Stimulated activated naive CD4-positive, alpha-beta T cell treated with Interleukin-2 at 50 U/mL for 16 hours (primary cell): ENCODE measurements at places on chromosomes 5 and 9.

GRCh38 chr9:21081451-21081850 is 3.7 kb upstream of the IFNB1 start:
- no peak for DNase-seq

DNA sequence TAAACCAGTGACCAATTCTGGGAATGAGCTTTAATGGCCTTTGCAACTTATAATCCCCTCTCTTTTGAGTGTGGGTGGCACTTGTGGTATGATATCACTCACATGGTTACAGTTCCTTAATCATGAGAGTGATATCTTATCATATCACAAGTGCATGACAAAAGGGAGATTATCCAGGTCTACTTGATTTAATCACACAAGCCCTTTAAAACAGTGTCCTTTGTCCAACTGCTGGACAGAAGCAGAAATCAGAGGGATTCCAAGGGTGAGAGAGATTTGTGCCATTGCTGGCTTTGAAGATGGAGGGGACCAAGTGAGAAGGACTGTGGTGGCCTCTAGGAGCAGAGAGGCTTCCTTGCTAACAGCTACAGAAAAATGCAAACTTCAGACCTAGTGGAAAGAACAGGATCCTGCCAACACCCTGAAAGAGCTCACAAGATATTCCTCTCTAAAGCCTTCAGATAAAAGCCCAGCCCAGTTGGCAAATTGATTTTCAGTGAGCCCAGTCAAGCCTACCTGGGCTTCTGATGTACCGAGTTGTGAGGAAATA is 279.0 kb upstream of the TLE4 start:
- no peak for DNase-seq

DNA sequence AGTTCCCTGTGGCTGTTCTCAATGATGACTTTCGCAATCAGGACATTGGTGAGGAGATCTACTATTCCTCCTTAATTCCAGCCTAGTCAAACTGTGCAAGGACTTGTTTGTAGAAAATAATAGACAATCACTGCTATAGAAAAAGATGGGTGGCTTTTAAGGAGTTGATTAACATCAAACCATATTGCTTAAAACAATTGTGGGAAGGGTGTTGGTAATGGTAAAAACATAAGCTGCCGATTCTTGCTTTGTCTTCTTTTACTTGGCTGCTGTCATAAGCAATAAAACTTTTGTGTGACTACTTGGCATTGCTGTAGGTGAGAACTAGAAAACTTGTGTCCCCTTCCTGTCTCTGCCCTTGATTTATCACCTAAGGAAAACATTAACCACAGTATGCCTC is 561.2 kb upstream of the SEMA6A start:
- no peak for DNase-seq

DNA sequence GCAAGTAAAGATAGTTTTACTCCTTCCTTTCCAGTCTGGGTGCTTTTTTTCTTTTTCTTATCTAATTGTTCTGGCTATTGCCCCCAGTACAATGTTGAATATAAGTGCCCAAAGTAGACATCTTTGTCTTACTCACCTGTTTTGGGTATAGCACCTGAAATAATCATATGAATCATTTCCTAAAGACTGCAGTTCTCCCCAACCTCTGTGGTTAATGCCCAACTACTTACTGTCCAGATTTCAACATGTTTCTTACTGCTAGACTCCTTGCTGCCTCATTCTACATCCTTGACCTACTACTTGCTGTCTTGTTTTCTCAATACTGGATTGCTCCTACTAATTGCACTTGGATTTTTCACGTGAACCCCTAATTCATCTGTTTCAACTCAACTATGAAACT is 8.8 kb upstream of the HSDL2 start:
- no peak for DNase-seq

- DNase-seq: no peak
Observed at GRCh38 chr5:122909470-122910100, 64.2 kb downstream of the SNX24 start.

DNA sequence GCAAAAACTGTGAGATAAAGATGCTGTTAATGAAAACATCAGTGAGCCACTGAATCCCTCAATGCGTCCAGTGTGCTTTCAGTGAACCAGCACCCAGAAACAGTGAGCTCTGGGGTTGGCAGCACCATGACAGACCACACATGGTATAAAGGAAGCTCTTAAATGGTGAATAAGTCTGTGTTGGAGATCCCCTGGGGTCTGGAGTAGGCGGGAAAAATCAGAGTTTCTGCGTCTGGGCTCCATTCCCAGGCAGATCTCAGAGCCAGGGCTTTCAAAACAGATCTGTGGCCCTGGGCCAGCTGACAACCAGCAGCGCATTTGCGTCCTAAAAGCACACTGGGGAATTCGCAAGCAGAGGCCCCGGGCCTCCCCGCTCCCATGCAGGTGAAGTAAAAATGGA is 233.5 kb downstream of the FRMD3 start:
- no peak for DNase-seq

GRCh38 chr9:14352503-14352902 is 38.6 kb upstream of the NFIB start:
- no peak for DNase-seq

GRCh38 chr5:34923694-34924461 is 5.5 kb upstream of the DNAJC21 start:
- peak; percentile 6 for DNase-seq

- no peak for DNase-seq
Observed at GRCh38 chr9:128442150-128442549, 13.7 kb upstream of the ODF2 start.

GRCh38 chr9:69760278-69760610 is 433 bp upstream of the PTAR1 start:
- no peak for DNase-seq

DNA sequence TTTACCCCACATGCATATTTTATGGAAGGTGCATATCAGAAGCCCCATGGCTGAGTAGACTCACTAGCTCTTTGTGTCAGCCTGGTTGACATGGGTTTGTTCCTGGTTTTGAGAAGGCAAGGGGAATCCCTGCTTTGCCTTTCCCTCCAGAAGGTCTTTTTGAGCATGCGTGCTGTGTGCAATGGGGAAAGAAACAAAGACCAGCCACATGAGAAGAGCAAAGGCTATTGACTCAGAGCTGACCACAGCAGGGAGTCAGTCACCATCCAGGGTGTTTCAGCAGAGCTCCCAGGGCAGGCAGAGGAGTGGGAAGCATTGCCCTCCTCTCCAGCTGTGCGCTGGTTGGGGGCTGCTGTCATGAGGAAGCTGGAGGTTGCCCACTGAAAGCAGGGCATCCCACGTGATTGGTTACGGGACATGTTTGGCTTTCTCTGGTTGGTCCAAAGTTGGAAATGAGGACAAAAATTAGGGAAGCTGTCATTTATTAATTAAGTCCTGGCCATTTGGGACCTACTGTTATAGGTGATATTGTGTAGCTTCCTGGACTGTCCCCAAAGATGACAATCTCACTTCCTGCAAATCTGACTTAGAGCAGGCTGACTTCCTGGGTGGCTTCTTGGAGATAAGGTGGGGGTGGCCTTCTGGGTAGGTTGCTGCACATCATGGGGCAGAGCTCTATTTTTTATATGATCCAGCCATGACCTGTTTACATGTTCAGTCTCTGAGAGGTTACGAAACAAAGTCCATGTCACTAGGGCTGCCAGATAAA is 48.9 kb upstream of the TDRD7 start:
- DNase-seq: no peak

DNA sequence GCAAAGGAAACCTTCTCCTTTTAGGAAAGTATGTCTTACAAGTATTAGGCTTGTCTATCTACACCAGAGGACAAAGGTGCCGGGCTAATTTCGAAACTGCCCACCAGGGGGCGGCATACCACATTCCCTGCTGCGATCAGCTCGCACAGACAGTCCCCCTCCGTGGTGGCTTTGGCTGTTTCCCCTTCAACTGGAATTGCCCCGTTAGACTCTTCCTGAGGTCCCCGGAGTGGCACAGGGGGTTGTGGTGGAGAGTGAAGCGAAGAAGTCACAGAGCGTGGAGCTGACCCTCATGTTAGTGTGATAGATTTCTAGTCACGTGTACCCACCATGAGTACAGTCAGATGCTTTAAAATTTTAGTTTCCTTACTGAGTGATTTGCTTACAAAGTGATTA is 17.5 kb downstream of the PTTG1 start:
- peak; percentile 85 for DNase-seq

DNA sequence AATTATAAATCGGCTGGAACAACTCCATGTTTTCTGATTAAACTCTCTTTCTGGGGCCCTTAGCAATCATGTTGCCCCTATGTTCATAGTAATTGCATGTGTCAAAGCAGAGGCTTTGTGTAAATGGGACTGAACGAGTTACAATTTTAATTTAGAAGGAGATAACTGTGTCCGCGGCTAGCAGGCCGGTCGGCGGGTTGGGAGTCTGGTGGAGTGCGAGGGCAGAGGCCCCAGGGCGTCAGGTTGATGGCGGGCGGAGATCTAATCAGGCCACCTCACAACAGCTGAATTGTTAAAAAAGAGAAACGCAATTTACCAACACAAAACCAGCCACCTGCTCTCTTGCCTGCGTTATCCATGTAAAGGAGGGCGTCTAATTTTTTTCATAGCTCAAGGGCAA is 134.9 kb upstream of the LPCAT1 start:
- no peak for DNase-seq

DNA sequence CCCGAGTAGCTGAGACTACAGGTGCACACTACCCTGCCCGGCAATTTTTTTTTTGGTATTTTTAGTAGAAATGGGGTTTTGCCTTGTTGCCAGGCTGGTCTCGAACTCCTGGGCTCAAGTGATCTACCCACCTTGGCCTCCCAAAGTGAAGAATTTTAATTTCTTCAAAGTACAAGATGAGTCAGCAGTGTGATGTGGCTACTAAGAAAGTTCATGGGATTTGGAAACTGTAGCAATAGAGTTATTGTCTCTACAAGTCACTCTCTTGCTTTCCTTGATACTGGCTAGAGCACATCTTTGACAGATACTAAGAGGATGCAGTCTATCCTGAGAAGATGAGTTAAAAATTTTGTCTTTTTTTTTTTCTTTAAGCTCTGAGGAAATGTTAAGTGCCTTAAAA is 1.6 kb downstream of the CREB3 start:
- no peak for DNase-seq

GRCh38 chr9:113623851-113624485 is 160.4 kb downstream of the RGS3 start:
- no peak for DNase-seq

GRCh38 chr5:74647096-74647495 is 6.6 kb upstream of the ENC1 start:
- DNase-seq: no peak

- DNase-seq: no peak
Observed at GRCh38 chr9:133533857-133534256, 647 bp upstream of the ADAMTSL2 start.

DNA sequence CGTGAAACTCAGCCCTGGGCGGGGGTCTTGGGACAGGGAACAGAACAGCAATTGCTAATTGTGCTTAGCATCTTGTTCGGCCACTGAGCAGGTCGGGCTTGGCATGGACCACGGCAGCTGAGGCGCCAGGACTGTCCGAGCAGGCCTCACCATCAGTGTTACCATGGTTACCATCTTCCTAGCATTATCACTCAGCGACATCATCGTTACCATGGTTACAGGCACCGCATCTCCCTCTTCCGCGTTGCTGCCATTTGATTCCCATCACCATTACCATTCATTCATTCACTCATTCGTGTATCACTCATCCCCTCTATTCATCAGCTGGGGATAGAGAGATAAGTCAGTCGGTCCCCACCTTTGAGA is 81.0 kb upstream of the ZBTB43 start:
- no peak for DNase-seq

GRCh38 chr5:92635001-92635461 is 946.0 kb downstream of the NR2F1-AS1 start:
- DNase-seq: no peak

DNA sequence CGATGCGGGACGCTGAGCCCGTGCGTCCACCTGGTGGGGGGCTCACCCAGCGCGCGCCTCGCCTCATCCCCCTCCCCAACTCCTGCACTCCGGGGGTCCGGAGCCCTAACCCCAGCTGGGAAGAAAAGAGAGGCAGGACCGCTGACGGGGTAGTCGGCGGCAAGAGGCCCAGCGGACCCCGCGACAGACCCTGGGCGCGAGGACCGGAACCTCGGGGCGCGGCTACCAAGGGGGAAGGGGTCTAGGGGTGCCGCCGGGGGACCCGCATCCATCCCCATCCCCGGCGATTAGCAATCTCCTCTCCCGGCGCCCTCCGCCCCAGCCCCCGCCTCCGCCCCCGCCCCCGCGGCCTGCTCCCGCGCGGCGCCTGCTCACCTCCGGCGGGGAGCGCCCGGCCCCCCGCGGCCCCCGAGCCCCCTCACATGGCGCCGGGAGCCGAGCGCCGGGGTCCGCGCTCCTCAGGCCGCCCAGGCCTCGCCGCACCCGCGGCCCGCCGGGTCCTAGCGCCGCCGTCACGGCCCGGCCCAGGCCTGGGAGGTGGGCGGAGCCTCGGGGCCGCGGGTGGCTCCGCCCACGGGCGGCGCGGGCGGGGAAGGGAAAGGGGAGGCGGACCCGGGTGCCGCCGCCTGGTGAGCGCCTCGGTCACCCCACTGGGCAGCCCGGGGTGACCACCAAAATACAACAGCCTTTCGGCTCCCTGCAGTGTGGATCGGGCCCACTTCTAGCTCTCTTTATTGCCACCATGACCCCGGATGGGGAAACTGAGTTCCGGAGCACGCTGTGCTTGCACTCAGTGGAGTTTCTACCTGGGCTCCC is at the start of gene ST6GALNAC6:
Gene ST6GALNAC6, minus strand, starts transcription at position 476 of the 816 bp plus-strand sequence. CDS start 1,622 bp downstream, outside the sequence.
- peak; percentile 66 for DNase-seq

GRCh38 chr9:114804505-114804904 is 1.3 kb downstream of the TNFSF15 start:
- no peak for DNase-seq
